ENCODE measurements at places on chromosomes 5 and 9.

- DNase-seq: no peak
Measured at GRCh38 chr5:81749192-81749560, 1.7 kb downstream of the SSBP2 start.

GRCh38 chr9:5620494-5620893 is 8.4 kb upstream of the RIC1 start:
- DNase-seq: no peak

- DNase-seq: no peak
Measured at GRCh38 chr9:87004016-87004415, 56.7 kb upstream of the GAS1 start.

DNA sequence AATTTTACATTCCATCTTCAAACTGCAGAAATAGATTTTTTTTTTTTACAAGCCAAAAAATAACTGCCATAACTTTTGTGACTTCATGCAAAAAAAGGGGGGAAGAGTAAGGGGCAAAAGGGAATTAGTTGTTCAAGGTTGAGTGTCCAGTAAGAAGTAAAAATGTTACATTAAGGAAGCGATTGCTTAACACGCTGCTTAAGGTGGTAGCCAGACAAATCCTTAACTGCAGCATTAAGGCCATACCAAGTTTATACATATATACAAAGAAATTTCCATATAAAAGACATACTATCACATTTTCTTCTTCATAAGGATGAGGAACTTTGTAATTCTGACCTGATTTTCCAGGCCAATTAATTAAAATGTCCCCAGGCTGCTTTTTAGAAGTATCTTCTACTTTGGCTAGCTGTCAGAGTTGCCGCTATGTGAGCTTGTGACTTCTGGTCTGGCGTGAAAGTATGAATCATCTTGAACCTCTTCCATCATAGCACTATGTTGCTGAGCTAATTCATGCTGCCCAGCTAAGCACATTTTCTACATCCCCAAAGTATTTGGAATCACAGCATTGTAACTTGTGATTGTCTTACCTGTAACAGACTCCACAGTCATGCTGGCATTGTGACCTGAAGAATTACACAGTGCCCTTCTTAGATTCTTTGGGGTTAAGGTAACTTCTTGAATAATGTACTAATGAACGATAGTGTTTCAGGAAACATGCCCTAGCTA is 40.0 kb downstream of the G3BP1 start:
- DNase-seq: no peak

- DNase-seq: no peak
Measured at GRCh38 chr5:169860585-169860984, 119.7 kb downstream of the INSYN2B start.

DNA sequence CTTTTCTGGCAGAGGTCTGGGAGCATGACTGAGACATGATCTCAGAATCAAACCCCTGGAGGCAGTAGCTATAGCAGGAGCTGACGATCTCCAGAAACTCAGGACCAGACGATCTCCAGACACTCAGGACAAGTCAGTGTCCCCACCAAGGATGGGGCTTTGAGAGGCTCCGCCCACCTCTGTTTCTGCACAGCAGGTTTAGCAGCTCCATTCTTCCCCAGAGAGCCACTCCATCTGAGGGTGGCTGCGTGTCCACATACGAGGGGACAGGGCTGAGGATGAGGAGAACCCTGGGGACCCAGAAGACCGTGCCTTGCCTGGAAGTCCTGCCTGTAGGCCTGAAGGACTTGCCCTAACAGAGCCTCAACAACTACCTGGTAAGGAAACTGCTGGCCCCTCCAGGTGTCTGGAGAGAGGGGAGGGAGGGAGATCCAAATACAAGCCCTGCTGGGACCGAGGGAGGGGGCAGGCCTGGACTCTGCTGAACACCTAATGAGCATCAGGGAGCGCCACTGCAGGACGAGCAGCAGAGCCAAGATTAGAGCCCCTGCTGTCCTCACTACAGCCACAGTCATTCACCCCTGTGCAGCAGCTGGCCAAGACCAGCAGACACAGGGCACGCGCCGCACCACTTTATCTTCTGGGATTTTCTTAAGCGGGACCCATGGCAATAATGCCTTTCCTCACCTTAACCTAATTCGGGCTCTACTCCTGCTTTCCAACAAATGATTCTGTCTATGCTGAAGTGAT is at the start of gene GABRP:
GABRP (plus strand) TSS at position 228 of the 750 bp plus-strand sequence. CDS start 4,891 bp downstream, outside the sequence.
- DNase-seq: no peak

GRCh38 chr5:98468188-98468869 is 305.1 kb upstream of the RGMB start:
- no peak for DNase-seq

DNA sequence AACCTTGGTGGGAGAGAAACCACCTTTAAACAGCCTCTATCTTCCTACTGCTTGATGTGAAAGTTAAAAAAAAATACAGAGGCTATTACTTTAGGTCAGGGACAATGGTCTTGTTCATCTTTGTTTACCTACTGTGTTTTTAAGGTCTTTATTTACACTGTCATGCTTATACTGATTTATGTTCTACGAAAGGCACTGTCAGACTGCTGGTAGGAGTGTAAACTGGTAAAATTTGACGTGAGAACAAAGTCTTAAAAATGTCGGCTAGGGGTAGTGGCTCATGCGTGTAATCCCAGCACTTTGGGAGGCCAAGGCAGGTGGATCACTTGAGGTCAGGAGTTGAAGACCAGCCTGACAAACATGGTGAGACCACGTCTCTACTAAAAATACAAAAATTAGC is 42.1 kb upstream of the ELOVL7 start:
- DNase-seq: no peak

GRCh38 chr9:110290001-110290400 is 33.7 kb upstream of the TXN start:
- no peak for DNase-seq

GRCh38 chr5:20223451-20223850 is 235.5 kb upstream of the CDH18 start:
- no peak for DNase-seq

DNA sequence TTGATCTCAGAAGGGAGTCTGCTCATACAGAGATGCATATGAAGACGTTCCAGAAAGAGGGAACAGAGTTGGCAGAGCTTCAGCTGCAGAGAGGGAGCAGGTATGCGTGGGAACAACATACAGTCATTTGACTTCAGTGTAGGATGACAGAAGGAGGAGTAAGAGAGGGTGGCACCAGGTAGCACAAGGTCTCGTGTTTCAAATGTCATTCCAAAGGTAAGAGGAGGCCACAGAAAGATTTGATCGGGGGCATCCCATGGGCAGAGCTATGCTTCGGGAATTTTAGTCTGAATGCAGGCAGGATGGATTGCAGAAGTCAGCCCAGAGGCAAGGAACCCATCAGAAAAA is 367.1 kb downstream of the CDK5RAP2 start:
- no peak for DNase-seq

DNA sequence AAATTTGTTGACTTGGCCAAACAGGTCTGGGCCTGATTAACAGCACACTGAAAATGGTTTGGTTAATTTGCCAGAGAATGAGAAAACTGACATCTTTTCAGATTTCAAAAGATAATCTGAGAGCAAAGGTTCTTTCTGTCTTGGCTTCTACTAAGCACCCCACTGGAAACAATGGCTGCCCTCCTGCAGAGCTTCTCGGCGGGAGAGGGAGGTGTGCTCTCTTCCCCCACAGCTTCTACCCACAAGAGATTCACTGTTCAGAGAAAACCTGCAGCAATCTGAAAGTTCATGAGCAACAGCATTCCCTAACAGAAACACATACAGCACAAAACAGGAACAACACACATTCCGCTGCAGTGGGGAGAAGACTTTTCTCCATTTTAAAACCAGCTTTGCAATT is 3.0 kb downstream of the DNAH5 start:
- DNase-seq: peak; percentile 14

- no peak for DNase-seq
Measured at GRCh38 chr5:144183254-144183889, 12.7 kb downstream of the KCTD16 start.

DNA sequence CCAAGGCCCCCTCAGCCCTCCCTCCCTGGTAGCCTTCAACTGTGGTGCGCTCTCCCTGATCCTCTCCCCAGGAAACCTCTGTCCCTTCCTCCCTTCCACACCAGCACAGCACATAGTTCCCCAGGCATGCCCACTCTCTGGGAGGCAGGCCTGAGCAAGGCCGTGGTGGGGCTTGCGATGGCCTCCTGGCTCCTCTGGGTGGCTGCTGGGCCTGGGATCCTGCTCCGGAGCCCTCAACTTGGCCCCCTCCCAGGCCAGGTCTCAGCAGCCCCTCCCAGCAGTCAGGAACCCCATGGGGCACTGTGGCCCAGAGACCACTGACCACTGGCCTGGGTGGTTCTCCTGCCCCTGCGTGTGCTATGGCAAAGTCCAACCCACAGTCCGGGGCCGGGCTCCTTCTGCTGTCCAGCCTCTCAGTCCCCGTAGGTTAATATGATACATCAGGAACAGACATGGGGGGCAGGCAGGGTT is 125.8 kb downstream of the ZNF354C start:
- no peak for DNase-seq

GRCh38 chr9:128187361-128187760 is 4.0 kb downstream of the CIZ1 start:
- DNase-seq: no peak

DNA sequence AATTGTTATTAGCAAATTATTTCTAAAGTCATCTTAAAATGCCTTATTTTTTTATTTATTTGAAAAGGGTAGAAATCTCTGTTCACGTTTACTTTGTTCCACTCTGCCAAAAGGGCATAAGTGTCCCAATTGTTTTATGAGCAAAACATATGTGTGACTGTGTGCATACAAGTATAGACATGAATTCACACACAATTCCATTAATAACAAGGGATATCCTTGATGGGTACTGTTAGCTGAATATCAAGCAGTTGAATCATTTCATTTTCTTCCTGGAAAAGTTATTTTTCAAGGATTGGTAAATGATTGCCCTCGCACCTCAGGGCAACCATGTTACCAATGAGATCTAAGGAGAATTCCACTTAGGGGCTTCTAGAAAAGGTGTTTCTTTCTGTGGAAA is 92.1 kb upstream of the TAF11L2 start:
- DNase-seq: no peak

DNA sequence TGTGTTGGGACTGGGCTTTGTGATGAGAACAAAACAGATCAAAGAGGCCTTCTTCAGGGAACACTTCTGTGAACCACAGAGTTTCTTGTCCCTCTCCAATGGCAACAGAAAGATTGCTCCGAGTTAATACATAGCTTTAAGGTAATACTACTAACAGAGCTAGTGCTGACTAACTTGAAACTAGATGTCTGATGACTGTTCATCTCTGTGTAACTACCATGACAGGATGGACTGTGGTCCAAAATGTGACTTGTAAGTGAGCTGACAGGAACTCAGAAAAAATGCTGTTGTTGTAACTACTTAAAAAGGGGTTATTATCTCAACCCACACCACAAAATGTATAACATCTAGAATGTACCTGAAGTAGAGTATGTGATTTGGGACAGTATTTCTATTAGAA is 630.2 kb upstream of the DMAC1 start:
- DNase-seq: no peak

DNA sequence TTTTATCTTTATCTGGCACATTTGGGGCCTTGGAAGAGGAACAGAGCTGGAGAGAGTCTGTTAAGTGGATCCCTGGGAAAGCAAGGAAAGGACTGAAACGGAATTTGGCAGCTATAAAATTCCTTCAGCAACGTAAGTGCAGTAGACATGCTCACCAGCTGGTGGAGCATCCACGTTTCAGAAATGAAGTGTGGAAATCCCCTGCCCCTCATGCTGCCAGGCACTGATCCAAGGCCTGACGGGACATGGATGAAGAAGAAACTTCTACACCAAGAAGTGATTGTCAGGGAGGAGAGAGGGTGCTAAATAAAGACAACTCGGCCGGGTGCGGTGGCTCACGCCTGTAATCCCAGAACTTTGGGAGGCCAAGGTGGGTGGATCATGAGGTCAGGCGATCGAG is 209.3 kb downstream of the ROR2 start:
- DNase-seq: peak; percentile 21

DNA sequence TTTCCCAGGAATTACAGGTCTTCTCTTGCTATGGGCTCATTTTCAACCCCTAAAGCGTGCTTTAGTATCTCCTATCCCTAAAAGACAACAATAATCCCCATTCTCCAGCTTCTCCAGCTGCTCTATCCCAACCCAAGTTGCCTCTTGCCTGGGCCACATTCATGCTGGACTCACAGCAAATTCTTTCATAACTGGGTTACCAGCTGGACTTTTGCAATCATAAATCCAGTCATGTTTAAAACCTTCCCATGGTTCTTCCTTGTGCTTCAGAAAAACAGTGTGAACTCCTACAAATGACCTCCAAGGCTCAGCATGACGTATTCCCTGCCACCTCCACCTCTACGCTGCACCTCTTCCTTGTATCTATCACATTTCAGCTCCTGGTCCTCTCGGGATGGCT is 346.9 kb downstream of the GADD45G start:
- no peak for DNase-seq

- peak; percentile 23 for DNase-seq
Measured at GRCh38 chr5:14595189-14595588, 13.6 kb downstream of the OTULINL start.

DNA sequence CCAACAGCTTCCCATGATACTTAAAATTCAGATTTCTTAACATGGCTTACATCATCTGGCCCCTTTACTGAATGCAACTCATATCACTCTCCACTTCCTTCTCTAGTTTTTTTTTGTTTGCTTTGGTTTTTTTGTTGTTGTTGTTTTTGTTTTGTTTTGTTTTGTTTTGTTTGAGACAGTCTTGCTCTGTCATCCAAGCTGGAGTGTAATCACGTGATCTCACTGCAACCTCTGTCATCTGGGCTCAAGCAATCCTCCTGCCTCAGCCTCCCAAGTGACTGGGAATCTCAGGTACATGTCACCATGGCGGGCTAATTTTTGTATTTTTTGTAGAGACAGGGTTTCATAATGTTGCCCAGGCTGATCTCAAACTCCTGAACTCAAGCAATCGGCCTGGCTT is 41.4 kb downstream of the CPLANE1 start:
- DNase-seq: no peak

DNA sequence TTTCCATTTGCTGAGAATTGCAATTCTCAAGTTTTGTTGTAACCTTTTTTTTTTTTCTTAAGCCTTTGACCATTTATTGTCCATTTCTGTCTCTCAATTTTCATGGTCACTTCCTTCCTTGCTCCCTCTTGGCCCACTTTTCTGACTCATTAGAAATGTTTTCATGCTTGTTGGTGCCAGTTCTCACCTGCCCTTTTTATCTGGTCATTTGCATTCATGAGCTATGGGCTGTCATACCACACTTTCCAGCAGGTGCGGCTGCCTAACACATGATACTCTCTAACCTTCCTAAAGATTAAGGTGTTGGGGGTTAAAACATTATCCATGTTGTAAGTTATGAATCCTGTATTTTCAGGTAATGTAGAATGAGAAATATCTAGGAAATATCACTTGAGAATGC is 150.5 kb upstream of the TLX3 start:
- no peak for DNase-seq

DNA sequence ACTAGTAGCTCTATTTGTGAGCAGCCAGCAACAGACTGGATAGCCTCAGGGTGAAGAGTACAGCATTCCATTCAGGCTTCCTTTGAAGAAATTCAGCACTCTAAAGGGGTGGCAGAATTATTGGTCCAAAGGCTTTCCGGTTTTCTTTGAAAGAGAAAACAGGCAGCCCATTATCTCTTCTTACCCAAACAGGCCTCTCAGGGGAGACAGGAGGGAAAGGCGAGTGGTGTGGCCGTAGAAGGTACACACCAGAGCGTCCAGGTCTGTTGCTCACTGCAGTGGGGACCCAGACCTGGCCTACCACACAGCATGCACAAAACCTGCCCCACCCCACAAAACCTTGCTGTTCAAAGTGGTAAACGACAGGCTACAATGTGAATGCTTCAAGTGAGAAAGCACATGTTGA is 83.3 kb downstream of the ZNF608 start:
- DNase-seq: no peak
